ENCODE measurements at places on chromosomes 5 and 9.
A peak's percentile ranks its signal among the peaks of the same experiment; 100 is the strongest.

DNA sequence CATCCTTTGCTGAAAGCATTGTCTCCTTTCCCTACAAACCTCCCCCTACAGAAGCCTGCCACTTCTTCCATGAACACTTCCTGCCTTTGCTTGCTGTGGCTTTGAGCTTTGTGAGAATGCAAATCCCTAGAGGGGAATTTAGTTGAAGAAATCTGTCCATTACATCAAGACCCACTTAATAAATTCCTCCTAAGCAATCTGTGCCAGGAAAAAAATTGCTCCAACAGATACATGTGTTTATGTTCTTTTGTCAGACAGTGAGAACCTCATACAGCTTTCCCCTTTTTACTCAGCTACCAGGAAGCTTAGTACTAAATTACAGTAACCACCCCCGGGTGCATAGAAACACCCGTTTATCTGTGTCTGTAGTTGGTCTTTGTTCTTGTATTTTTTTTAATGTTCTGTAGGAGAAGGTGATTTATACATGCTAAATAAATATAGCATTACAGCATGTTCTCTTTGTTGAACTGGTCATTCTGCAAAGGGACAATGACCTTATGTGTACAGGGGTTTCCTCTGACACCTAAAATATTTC is 43.9 kb downstream of the SH3TC2 start:
- peak; percentile 66 for DNase-seq

DNA sequence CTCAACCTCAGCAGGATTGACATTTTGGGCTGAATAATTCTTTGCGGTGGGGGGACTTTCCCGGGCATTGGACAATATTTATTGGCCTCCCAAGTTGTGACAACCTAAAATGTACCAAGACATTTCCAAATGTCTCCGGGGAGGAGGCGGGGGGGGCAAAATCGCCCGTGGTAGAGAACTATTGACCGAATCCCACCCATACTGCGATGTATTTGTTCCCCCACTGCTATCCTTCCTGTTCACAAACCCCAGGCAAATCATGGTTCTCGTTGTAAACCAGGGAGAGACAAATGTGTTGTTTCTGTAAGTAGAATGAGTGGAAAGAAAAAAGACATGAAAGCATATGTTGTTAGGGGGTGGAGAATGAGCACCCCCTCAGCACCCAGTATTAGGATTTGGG is 141.9 kb downstream of the PSAT1 start:
- no peak for DNase-seq

DNA sequence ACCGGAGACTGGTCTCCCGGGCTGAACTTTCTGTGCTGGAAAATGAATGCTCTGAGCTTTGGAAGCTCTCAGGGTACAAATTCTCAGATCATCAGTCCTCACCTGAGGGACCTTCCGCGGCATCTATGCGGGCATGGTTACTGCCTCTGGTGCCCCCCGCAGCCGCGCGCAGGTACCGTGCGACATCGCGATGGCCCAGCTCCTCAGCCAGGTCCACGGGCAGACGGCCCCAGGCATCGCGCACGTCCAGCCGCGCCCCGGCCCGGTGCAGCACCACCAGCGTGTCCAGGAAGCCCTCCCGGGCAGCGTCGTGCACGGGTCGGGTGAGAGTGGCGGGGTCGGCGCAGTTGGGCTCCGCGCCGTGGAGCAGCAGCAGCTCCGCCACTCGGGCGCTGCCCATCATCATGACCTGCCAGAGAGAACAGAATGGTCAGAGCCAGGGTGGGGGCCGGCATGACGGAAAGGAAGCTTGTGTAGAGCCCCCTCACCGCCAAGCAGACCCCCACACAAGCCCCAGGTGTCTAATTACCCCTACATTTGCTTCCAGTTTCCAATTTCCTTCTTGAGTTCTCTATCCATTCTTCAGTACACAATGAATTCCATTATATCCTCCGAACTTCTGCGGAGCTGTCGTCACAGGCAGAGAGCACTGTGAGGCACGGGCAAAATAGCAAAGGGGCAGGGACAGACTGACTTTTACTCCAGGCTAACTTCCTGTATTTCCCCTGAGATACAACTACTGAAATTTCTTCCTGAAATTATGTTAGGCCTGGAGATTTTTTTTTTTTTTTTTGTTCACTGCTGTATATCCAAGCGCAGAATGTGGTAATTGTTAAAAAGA is 23.2 kb downstream of the CDKN2A start:
- peak; percentile 55 for DNase-seq

DNA sequence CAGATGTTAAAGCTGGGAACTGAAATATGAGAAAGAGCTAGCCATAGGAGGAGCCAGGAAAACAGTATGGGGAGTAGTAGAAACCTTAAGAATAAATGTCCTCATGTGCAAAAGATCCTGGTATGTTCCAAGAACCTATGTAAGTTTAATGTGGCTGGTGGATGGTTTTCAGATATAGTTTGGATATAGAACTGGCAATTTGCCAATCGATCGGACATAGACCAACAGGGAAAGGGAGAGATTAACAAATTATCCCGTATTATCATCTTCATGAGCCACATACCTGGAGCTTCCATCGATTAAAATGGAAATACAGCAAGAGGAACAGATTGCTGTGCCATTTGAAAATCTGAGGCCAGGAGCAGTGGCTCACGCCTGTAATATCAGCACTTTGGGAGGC is 388.7 kb downstream of the PRELID2 start:
- DNase-seq, result no peak

- peak; percentile 68 for DNase-seq
Measured at GRCh38 chr5:15695215-15695731, 195.3 kb downstream of the FBXL7 start.

GRCh38 chr5:90558344-90559192 is at the start of gene ADGRV1:
Gene ADGRV1 (plus strand): TSS chr5:90558797. CDS start chr5:90558896, 99 bp downstream.
- DNase-seq, result peak; percentile 42
